Cortex of kidney (tissue), 1 donor: ENCODE measurements at places on chromosomes 5 and 9.

GRCh38 chr9:101246691-101247090 is 138.1 kb downstream of the BAAT start:
- no peak for DNase-seq

DNA sequence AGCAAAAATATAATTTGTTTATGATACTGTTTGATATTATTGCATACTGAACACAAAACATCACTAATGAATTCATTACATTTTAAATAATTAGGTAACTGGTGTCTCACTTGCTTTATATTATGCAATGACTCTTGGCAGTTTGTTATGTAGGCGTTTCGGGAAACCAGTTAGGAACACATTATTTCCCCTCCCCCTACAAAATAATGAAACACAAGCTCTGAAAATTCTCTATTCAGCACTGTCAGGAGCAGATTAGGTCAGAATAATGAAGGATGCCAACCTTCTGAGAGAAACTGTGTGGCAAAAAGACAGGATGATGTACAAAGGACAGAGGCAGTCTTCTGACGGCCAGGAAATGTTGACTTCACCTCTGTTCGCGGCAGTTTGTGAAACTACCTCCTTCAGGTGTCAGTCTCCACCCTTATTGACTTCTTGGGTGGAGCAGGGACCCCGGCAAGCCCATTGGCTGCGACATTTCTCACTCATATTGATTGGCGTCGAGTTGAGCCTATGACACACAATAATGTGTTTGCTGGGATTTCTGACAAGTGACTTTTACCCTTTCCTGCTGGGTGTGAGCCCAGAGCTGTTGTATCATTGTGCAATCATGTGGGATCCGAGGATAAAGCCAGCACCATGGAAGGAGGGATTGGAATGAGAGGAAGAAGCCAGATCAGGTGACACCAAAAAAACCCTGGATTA is 33.9 kb downstream of the SH3PXD2B start:
- no peak for DNase-seq

DNA sequence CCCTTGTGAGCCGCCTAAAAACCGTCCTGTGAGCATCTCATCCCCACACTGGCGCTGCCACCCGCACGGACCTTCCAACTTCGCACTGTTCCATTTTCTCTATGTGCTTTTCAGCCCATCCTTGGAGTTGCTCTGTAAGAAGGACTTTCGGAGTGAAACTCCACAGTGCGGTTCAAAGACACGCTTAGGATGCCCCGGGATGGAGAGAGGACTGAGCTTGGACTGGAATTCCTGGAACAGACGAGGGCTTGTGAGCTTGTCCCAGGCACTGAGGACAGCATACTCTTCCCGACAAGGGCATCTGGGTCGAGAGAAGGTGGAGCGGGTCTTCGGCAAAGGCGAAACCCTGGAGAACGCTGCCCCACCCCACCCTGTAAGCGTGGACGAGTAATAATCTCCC is 187.8 kb downstream of the MEF2C start:
- no peak for DNase-seq

- DNase-seq, result no peak
Observed at GRCh38 chr9:98182069-98182820, 10.2 kb downstream of the CORO2A start.

- DNase-seq, result no peak
Observed at GRCh38 chr9:107176436-107177151, 106.5 kb upstream of the RAD23B start.

GRCh38 chr5:135471726-135472125 is 19.6 kb upstream of the TIFAB start:
- no peak for DNase-seq
